ENCODE measurements at places on chromosomes 13 and 19. TPM values are rescaled to one million over a fixed set of nuclear protein-coding genes. Genes with fewer than 3 reads are reported as not detected.

- DNase-seq = peak; percentile 58
Observed at GRCh38 chr19:38265213-38265861, 964 bp downstream of the SPINT2 start.

- no peak for DNase-seq
Observed at GRCh38 chr19:2726160-2726855, 5.1 kb upstream of the DIRAS1 start.

GRCh38 chr19:18465214-18465963 is 27.5 kb upstream of the ISYNA1 start:
- DNase-seq = no peak

GRCh38 chr19:6048793-6049405 is 61.4 kb downstream of the RFX2 start:
- DNase-seq = peak; percentile 65

- no peak for DNase-seq
Observed at GRCh38 chr13:110023729-110024644, 237.6 kb upstream of the IRS2 start.

DNA sequence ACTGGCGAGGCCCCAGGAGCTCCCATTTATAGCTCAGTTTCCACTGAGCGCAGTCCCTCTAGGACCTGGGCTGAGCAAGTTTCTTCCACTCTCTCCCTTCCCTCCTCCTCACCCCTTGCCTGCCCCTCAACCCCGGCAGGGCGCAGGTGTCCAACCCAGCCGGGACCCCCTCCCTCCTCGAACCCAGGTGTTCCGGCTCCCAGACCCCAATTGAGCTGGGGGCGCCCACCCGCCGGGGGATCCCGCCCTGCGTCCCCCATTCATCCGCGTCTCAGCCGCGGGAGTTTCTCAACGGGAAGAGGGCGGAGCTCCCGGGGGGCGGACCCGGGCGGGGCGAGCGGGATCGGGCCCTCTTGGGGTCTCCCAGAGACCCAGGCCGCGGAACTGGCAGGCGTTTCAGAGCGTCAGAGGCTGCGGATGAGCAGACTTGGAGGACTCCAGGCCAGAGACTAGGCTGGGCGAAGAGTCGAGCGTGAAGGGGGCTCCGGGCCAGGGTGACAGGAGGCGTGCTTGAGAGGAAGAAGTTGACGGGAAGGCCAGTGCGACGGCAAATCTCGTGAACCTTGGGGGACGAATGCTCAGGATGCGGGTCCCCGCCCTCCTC is at the start of gene KIRREL2:
KIRREL2 (plus strand) TSS at position 366 of the 604 bp plus-strand sequence; CDS start at position 575, 209 bp downstream.
- DNase-seq = no peak

DNA sequence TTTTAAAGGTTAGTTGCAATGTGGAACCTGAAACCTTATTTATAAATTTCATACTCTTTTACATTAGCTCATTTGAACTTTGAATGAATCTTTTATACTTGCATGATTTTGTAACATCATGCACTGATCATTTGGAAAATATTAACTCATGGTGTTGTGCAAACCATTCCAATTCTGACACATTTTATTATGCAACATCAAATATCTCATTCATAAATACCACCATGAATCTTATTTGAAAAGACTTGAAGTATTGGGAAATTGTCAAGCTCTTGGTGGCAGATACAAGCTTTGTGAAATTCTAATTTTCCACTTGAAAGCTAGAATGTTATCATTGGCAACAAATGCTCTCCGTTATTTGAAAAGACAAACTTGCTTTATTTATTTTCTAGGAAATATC is 379.9 kb upstream of the PCDH20 start:
- DNase-seq = no peak

DNA sequence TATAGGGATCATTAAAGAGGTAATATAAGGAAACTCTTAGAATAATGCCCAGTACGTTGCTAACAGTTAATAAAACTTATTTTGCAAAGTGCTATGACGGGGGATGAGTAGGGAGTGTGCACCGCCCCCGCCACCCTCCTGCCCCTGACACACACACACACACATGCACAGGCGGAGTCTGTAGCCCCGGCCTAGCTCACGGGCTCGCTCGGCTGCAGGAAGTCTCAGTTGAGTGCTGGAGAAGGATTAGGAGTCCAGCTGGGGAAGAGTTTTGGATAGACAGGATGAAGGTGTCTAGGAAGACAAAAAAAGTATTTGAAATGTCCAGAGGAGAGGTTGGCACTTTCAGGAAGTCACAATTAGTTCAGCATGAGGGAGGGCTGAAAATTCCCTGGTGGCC is 21.5 kb downstream of the GSX1 start:
- DNase-seq = no peak

DNA sequence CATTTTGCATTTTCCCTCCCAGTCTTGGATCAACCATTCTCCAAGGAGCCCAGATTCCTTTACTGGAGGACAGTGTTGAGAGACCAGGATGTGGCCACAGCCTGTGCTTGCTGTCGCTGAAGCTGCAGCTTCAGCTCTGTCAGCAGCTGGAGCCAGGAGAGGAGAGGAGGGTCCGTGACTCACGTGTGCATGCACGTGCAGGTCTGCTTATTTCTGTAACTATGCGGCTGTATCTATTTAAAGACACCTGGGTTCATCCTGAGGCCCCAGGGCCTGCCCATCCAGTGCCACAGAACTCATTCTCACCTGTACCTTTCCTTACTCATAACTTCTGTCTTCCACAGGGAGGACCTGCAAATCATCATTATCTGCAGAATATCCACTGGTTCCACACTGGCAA is 8.2 kb upstream of the LAMP1 start:
- DNase-seq = peak; percentile 66

DNA sequence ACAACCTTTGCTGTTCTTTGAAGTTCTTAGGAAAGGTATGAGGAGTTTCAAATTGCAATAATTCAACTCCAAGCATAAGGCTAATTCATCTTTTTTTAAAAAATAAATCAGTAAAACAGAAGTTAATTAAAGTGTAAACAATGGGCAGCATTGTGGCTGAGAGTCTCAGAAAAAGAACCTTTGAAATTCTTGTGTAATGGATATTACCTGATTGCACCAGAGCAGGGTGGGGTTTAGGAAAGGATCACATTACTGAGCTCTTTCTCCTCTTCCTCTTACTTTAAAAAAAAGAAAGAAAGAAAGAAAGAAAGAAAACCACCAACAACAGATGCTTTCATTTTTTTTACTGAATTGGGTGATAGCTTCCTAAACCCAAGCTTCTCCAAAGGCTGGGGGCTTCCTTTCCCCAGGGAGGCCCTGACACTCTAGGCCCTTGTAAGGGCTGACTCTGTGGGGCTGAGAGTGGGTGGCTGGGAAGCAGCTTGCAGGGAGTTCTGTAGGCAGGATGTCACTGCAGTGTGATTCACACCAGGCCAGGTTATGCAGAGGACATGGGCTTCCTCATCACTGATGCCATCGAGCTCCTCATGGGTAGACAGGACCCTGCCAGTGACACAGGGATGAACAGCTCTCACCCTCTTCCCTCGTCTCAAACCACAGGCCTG is 564.5 kb downstream of the FGF9 start:
- DNase-seq = no peak

DNA sequence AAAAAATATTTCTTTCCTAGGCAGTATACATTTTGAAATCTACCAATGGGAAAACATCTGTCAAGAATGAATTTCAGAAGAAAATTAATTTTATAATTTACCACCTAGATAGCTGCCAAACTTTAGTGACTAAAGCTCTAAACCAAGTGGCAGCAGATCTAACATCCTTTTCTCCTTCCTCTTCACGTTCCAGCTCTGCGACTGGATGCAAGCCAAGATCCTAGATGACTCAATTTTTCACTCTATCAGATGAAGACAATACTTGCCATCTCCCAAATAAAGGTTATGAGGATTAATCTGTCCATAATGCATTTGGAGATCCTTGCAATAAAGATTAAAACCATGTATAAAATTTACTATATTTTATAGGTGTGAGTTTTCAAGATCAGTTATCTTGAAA is 66.7 kb upstream of the MIR17HG start:
- DNase-seq = peak; percentile 11

DNA sequence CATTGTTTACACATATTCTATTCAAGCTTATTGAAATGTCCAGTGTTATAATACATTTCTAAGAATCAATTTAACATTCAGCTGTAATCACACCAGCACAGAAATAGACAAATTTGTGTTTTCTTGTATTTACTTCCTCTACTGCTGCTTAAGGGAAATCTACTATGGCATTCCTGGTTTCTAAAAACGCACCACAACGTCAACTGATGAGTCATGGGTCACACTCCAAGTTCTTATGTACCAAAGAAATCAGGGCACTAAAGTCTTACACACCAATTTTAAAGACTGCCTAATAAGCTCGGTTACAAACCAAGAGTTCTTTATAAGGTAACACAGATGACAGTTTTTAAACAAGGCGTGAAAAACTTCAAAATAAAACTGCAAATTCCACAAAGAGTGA is 13.2 kb downstream of the LNX2 start:
- DNase-seq = peak; percentile 68

- no peak for DNase-seq
Observed at GRCh38 chr13:31747966-31748365, 8.6 kb downstream of the RXFP2 start.

DNA sequence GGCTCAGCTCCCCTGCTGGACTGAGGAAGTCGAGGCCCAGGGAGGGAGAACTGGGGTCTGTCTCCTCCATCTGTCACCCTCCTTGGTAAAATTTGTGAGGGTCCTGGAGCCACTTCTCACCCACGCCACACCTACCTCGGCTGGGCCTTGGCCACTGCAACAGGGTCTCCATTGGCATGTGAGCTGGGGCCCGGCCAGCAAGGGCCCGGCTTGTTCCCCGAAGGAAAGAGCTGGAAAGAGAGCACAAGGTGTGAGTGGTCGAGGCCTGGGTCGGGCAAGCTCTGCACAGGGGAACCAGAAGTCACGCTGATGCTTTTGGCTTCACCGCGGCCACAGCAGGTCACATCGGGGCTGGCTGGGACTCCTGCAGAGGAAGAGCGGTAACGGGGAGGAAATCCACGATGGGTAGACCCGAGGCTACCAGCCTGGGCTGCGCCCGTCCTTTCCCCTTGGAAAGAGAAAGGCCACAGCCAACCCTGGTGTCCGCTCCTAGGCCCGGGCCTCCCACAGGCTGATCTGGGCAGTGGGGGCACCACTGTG is 9.0 kb downstream of the NANOS3 start:
- no peak for DNase-seq

DNA sequence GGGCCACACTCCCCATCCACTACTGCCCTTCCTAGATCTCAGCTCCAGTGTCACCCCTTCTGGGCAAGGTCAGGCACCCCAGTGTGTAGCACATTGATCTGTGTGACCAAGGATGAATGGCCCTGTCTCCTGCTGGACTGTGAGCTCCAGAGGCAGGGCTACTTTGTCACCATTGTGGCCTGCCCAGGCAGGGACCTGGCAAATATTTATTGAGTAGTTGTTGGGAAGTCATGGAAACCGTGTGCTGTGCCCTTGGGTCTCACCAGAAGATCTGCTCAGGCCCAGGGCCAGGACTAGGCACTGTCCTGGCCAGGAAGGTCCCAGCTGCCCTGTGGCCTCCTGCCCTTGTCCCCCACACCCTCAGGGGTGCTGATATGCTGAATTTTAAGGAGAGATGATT is 10.5 kb downstream of the NACC1 start:
- DNase-seq = no peak

DNA sequence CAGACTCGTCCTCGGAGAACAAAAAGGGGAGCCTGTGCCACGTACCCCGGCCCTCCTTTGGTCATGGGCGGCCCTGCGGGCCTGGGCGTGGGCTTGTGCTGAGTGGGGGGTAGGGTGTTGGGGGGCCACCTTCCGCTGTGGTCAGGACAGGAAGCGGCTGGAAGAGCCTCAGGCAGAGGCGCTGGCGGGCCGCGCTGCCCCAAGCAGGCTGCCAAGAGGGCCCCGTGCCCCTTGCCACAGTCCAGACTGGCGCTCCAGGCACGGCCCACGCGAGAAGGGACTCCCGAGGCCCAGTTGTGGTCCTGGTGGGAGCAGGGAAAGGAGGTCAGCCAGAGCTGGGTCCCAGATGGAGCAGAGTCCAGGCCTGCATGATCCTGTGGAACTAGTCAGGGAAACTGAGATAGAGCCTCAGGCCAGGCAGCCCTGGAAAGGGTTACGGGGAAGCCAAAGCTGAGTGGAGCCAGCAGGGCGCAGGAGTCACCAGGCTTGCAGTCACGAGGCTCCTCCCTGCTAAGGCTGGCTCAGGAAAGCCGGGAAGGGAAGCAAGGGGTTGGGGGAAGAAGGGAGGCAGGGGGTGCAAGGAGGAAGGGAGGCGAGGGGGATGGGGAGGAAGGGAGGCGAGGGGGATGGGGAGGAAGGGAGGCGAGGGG is 135.0 kb downstream of the CRYL1 start:
- no peak for DNase-seq

GRCh38 chr13:44108331-44108858 is 228.7 kb downstream of the LACC1 start:
- peak; percentile 43 for DNase-seq

DNA sequence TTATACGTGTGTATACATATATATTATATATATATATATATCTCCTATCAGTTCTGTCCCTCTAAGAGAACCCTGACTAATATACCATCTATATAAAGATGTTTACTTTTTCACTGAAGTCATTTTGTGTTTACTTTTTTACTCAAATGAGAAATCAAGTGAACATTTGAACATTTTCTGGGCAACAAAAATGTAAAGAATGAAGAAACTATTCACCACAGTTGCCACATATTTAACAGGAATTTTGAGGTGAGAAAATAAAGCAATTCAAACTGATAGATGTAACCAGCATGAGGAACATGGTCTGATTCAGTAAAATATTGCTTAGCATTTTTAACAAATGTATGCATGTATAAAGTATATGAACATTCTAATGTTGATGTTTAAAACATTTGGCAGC is 299.2 kb upstream of the KLHL1 start:
- DNase-seq = no peak

- DNase-seq = peak; percentile 64
Observed at GRCh38 chr19:15629003-15629880, 11.5 kb upstream of the CYP4F3 start.

- DNase-seq = peak; percentile 21
Observed at GRCh38 chr13:52846567-52847321, 1.7 kb downstream of the PCDH8 start.

GRCh38 chr19:18293642-18294466 is 12.4 kb upstream of the JUND start:
- DNase-seq = no peak

GRCh38 chr19:18204394-18205199 is 755 bp upstream of the RAB3A start:
- no peak for DNase-seq

- peak; percentile 57 for DNase-seq
Observed at GRCh38 chr19:51552996-51553725, 17.9 kb upstream of the ZNF175 start.

The NCR1 gene
- total RNA-seq = not detected

The ADAT3 gene
- total RNA-seq = 5.3 TPM

The RNF17 gene
- not detected for total RNA-seq

The ERFL gene
- total RNA-seq = not detected

The GPR4 gene
- total RNA-seq = not detected

The KIR2DL4 gene
- not detected for total RNA-seq

The ATG4D gene
- 20.7 TPM for total RNA-seq

The VAV1 gene
- total RNA-seq = 0.17 TPM

The MBD3L2 gene
- total RNA-seq = not detected

The CGB8 gene
- total RNA-seq = 0.53 TPM

The KIR2DL1 gene
- not detected for total RNA-seq

The ZNF573 gene
- 5.5 TPM for total RNA-seq

The MCEMP1 gene
- total RNA-seq = not detected

The TNFSF13B gene
- total RNA-seq = 3.0 TPM
